ENCODE measurements at places on chromosomes 16 and 17.

GRCh38 chr16:84218176-84218823 is 21.5 kb downstream of the KCNG4 start:
- H3K27me3 ChIP-seq = no peaks in the 10 kb centered on the region
- DNase-seq = no peak
- H3K36me3 ChIP-seq = no peaks in the 10 kb centered on the region
- H3K4me3 ChIP-seq = no peak overlapping the region

DNA sequence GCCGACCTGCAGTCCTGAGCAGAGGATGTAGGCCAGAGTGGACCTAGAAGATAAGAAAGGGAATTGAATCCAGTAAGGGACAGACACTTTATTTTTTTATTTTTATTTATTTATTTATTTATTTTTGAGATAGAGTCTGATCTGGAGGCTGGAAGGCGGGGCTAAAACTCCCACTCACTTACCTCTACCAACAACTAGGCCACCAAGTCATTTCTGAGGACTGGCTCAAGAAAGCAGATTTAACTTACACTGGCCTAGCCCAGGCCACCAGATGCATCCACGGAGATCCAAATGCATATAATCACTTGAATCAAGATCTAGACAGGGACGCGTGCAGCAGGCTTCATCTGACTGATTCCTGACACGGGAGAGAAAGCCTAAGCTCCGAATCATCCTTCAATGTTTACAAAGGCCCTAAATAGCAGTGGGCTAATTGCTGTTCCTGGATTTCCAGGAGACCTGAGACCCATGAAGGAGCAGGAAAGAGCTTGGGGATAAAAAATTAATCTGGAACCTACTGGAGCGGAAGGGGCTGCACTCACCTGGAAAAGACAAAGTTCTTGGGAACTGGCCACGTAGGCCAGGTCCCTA is 1.1 kb upstream of the ALOX12 start:
- H3K27me3 ChIP-seq = no peaks in the 10 kb centered on the region
- H3K27ac ChIP-seq = no peak overlapping the region
- H3K36me3 ChIP-seq = no peaks in the 10 kb centered on the region
- H3K4me1 ChIP-seq = no peaks in the 10 kb centered on the region
- DNase-seq = no peak

DNA sequence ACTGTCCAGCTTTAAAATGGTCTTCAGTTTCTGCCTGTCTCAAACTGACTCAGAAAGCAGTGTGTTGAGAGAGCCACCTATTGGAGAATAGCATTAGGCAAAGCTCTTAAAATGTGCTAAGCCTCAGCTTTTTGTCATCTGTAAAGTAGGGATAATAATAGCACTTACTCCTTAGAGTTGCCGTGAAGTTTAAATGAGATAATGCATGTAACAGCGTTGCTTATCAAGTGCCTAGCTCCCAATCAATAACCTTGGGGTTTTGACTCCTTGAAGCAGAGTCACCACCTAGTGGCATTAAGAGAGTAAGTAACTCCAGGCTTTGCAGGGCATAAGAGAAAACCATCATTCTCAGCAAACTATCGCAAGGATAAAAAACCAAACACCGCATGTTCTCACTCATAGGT is 163.3 kb downstream of the HS3ST2 start:
- no peaks in the 10 kb centered on the region for H3K4me1 ChIP-seq
- H3K27ac ChIP-seq = no peak overlapping the region

DNA sequence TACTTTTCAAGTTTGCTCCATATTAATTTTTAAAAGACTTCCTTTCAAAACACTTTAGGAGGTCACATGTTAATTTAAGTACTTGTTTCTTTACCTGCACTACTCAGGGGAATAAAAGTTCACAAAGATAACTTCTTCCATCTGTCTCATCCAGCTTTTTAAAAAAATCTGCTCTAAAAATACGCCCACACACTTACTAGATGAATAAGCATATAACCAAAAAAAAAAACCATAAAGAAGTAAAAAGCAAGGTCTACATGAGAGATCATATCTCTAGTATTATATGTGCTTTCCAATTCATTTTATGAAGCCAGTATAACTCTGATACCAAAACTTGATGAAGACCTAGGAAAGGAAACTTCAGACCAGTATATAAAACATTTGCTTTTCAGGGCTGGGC is 17.2 kb downstream of the SKAP1 start:
- DNase-seq = no peak
- 0 out of 2 replicates have a peak, but pooled peaks cover 2% of the 10 kb centered on the region for H3K4me1 ChIP-seq
- H3K36me3 ChIP-seq = no peaks in the 10 kb centered on the region
- H3K27ac ChIP-seq = no peak overlapping the region
- peaks cover 9% of the 10 kb centered on the region for H3K27me3 ChIP-seq
- H3K4me3 ChIP-seq = no peak overlapping the region

- H3K27me3 ChIP-seq = no peaks in the 10 kb centered on the region
- no peaks in the 10 kb centered on the region for H3K4me1 ChIP-seq
- no peak overlapping the region for H3K4me3 ChIP-seq
- DNase-seq = no peak
- H3K36me3 ChIP-seq = no peaks in the 10 kb centered on the region
- H3K27ac ChIP-seq = no peak overlapping the region
Observed at GRCh38 chr16:890716-891352, 80.0 kb downstream of the LMF1 start.

DNA sequence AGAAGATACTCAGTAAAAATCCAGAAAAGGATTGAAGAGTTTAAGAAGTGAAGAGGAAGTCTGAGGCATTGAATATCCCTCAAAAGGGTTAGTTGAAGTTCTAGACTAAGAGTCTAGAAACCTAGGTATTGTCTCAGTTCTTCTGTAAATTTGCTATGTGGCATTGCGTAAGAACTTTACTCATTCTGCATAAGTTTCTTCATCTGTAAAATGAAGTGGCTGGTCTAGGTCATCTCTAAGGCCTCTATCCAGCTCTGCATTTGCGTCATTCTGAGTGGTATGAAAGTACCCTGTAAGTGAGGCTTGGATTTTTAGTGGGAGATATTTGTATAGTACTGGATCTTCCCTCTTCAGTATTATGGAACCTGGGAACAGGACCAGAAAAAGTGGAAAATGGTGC is 130.2 kb downstream of the MYO1D start:
- no peaks in the 10 kb centered on the region for H3K36me3 ChIP-seq
- peaks cover 14% of the 10 kb centered on the region for H3K27me3 ChIP-seq
- DNase-seq = no peak
- no peak overlapping the region for H3K27ac ChIP-seq

GRCh38 chr16:22098405-22099255 is 6.3 kb downstream of the VWA3A start:
- H3K27me3 ChIP-seq = no peaks in the 10 kb centered on the region
- H3K27ac ChIP-seq = no peak overlapping the region
- DNase-seq = peak; percentile 41
- H3K4me3 ChIP-seq = peak overlapping the region; percentile 44
- no peaks in the 10 kb centered on the region for H3K4me1 ChIP-seq

GRCh38 chr17:67280279-67280678 is 35.3 kb upstream of the HELZ start:
- no peak overlapping the region for H3K27ac ChIP-seq
- H3K4me1 ChIP-seq = no peaks in the 10 kb centered on the region
- no peaks in the 10 kb centered on the region for H3K36me3 ChIP-seq
- no peak for DNase-seq
- H3K27me3 ChIP-seq = no peaks in the 10 kb centered on the region
- no peak overlapping the region for H3K4me3 ChIP-seq

- H3K4me3 ChIP-seq = no peak overlapping the region
- H3K4me1 ChIP-seq = no peaks in the 10 kb centered on the region
- no peaks in the 10 kb centered on the region for H3K36me3 ChIP-seq
Observed at GRCh38 chr17:6257336-6257735, 177.6 kb downstream of the AIPL1 start.

- DNase-seq = no peak
- H3K36me3 ChIP-seq = no peaks in the 10 kb centered on the region
- no peaks in the 10 kb centered on the region for H3K27me3 ChIP-seq
- no peak overlapping the region for H3K4me3 ChIP-seq
- no peaks in the 10 kb centered on the region for H3K4me1 ChIP-seq
Observed at GRCh38 chr17:14760212-14760611, 459.3 kb downstream of the HS3ST3B1 start.

GRCh38 chr16:19431636-19432340 is 14.1 kb downstream of the TMC5 start:
- H3K27ac ChIP-seq = no peak overlapping the region
- no peaks in the 10 kb centered on the region for H3K27me3 ChIP-seq
- H3K4me1 ChIP-seq = no peaks in the 10 kb centered on the region
- no peak overlapping the region for H3K4me3 ChIP-seq
- DNase-seq = no peak
- H3K36me3 ChIP-seq = no peaks in the 10 kb centered on the region

DNA sequence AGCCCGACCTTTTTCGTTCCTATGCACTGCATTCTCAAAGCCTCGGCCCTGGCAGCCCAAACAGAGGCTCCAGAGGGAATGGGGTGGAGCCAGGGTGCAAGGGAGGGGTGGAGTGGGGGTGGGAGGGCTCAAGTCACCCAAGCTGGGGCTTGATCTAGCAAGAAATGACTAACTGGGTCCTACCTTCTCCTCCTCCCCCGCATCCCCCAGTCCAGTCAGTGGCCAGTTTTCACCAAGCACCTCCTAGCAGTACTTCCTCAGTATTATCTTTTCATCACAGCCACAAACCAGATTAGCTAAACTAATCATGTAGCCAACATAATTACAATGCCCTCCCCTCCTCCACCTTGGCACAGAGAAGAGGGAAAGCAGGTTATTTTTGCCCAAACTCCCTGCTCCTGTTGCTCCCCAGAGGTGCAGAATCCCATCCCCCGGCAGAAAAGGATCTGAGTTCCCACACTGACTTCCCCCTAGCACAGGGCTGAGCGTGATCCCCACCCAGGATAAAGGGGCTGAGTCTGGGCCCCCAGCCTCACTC is 2.2 kb downstream of the JUP start:
- DNase-seq = no peak
- peak overlapping the region; percentile 70 for H3K4me3 ChIP-seq
- H3K27me3 ChIP-seq = no peaks in the 10 kb centered on the region
- H3K27ac ChIP-seq = peak overlapping the region; percentile 85

DNA sequence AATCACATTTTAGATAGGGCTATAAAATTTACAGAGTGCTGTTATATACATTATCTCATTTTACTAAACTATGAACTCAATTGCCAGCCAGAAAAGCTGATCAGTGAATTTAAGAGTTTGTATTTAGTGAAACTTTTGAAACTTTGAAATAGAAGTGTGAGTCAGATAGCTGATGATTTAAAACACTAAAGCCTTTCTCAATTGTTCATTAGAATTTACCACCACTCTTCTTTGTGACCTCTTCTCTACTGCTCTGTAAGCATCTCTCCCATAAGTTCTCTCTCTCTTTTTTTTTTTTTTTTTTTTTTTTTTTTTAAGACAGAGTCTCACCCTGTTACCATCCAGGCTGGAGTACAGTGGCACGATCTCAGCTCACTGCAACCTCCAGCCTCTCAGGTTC is 43.7 kb downstream of the GOSR1 start:
- H3K27me3 ChIP-seq = no peaks in the 10 kb centered on the region
- peaks cover 9% of the 10 kb centered on the region for H3K36me3 ChIP-seq
- H3K4me3 ChIP-seq = no peak overlapping the region
- no peak for DNase-seq
- no peaks in the 10 kb centered on the region for H3K4me1 ChIP-seq

DNA sequence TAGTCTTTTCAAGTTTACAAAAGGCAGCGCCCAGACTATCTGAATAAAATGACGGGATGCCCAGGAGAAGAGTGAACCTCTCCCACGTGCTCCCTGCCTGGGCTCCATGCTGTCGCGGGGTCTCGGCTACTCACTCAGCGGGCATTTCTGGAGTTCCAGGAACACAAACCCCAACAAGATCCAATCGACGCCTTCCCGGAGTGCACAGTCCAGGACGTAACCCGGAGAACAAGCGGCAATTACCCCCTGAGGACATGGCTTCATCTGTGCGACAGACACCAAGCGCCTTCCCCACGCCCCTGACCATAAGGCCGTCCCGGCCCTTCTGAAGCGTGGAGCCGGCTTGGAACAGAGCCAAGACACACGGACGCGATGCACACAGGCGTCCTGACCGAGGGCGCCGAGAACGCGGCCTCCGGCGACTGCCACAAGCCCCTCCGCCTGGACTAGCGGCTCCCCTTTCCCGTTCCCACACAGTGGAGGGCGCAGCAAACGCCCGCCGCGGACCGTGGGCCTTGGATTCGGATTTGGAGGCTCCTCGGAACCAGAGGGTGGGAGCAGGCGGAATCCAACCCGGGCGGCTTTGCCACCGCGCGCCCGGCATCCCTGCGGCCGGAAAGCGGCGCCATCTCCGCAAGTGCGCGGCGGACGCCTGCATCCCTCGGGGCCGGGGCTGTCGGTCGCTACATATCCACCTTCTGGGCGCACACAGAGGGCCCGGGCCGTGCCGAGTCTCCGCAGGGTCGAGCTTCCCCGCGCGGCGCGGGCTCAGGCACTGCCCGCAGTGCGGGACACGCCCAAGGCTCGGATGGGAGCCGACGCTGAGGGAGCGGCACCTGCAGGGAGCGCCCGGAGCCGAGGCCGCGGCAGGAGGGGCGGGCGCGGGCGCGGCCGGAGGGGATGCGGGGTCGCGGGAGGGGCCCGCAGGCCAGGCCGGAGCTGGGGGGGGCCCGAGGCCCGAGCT is 725 bp downstream of the ABCA3 start:
- no peak for DNase-seq
- H3K4me3 ChIP-seq = peak overlapping the region; percentile 73
- H3K4me1 ChIP-seq = peaks cover 18% of the 10 kb centered on the region
- no peaks in the 10 kb centered on the region for H3K36me3 ChIP-seq

GRCh38 chr16:50859628-50860360 is 117.9 kb downstream of the CYLD start:
- no peak for DNase-seq
- no peaks in the 10 kb centered on the region for H3K27me3 ChIP-seq
- no peak overlapping the region for H3K4me3 ChIP-seq

- no peaks in the 10 kb centered on the region for H3K27me3 ChIP-seq
- H3K4me3 ChIP-seq = no peak overlapping the region
- no peaks in the 10 kb centered on the region for H3K36me3 ChIP-seq
- DNase-seq = no peak
Observed at GRCh38 chr16:15490123-15490711, 55.8 kb downstream of the BMERB1 start.

DNA sequence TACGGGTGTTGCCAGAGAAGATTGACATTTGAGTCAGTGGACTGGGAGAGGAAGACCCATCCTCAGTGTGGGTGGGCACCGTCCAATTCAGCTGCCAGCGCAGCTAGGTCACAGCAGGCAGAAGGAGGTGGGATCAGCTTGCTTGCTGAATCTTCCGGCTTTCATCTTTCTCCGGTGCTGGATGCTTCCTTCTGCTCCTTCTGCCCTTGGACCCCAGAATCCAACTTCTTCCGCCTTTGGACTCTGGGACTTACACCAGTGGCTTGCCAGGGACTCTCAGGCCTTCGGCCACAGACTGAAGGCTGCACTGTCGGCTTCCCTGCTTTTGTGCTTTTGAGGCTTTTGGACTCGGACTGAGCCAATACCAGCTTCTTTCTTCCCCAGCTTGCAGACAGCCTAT is 46.1 kb upstream of the RPL38 start:
- H3K27ac ChIP-seq = no peak overlapping the region
- no peaks in the 10 kb centered on the region for H3K4me1 ChIP-seq

DNA sequence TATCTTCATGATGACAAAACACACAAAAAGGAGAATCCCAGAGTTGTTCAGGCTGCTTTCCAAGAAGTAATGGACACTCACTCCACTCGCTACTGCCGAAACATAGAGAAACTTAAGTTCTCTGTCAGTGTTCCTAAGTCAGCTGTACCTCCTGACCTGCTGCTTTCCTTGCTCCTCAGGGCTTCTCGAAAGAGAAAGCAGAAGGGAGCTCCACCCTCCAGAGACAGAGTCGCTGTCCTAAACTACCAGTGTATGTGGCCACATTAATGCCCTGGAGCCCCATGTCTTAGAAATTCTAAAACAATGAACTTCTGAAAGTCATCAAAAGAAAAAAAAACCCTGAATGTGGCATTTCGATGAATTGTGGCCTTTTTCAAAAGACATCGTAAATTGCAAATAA is 390.8 kb upstream of the MON1B start:
- no peak overlapping the region for H3K27ac ChIP-seq
- H3K27me3 ChIP-seq = no peaks in the 10 kb centered on the region
- DNase-seq = no peak
- no peak overlapping the region for H3K4me3 ChIP-seq

Measured in Panc1 (cell line).